ENCODE measurements at places on chromosomes 4 and X. TPM values are rescaled to one million over a fixed set of nuclear protein-coding genes. Genes with fewer than 3 reads are reported as not detected.

DNA sequence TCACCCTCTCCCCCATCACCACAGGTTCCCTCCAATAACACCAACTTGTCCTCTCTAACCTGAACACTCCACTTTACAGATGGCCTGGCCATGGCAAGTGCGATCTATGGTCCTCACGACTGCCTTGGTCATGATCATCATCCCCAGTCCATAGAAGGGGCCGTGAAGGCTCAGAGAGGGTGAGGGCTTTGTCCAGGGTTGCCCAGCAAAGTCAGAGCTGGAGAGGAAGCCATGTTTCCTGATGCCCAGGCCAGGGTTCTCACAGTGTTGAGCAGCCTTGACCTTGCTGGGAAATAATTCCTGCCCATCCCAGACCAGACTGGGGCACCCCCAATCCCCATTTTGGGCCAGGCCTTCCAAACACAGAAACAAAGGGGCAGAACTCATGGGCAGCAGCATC, 42.9 kb upstream of the MAN2B2 start:
- no peak for DNase-seq
- H3K4me1 ChIP-seq = no peaks in the 10 kb centered on the region
- H3K27ac ChIP-seq = no peak overlapping the region
- H3K4me3 ChIP-seq = no peak overlapping the region
- H3K36me3 ChIP-seq = no peaks in the 10 kb centered on the region
- H3K27me3 ChIP-seq = no peaks in the 10 kb centered on the region

GRCh38 chr4:93495346-93495745, 333.2 kb upstream of the ATOH1 start:
- H3K27me3 ChIP-seq = no peaks in the 10 kb centered on the region
- no peak for DNase-seq
- H3K36me3 ChIP-seq = no peaks in the 10 kb centered on the region
- no peak overlapping the region for H3K27ac ChIP-seq

- H3K27me3 ChIP-seq = peaks cover 4% of the 10 kb centered on the region
- no peak overlapping the region for H3K27ac ChIP-seq
- H3K4me3 ChIP-seq = no peak overlapping the region
- no peak for DNase-seq
- H3K36me3 ChIP-seq = no peaks in the 10 kb centered on the region
- H3K4me1 ChIP-seq = no peaks in the 10 kb centered on the region
Observed at GRCh38 chr4:3866813-3867129, 100.6 kb downstream of the ADRA2C start.

GRCh38 chr4:36164900-36165630, 79.2 kb downstream of the ARAP2 start:
- H3K36me3 ChIP-seq = no peaks in the 10 kb centered on the region
- no peak for DNase-seq
- H3K4me3 ChIP-seq = no peak overlapping the region
- no peaks in the 10 kb centered on the region for H3K27me3 ChIP-seq

GRCh38 chr4:122252584-122252983, 100.5 kb downstream of the BLTP1 start:
- no peak overlapping the region for H3K27ac ChIP-seq
- DNase-seq = no peak
- no peaks in the 10 kb centered on the region for H3K4me1 ChIP-seq

GRCh38 chrX:155070663-155070974, 317 bp downstream of the CMC4 start:
- H3K27ac ChIP-seq = peak overlapping the region; percentile 93
- DNase-seq = no peak
- H3K27me3 ChIP-seq = no peaks in the 10 kb centered on the region

GRCh38 chrX:67612231-67612630, 68.4 kb downstream of the AR start:
- DNase-seq = no peak
- no peak overlapping the region for H3K4me3 ChIP-seq
- no peaks in the 10 kb centered on the region for H3K4me1 ChIP-seq
- no peaks in the 10 kb centered on the region for H3K27me3 ChIP-seq
- no peak overlapping the region for H3K27ac ChIP-seq

DNA sequence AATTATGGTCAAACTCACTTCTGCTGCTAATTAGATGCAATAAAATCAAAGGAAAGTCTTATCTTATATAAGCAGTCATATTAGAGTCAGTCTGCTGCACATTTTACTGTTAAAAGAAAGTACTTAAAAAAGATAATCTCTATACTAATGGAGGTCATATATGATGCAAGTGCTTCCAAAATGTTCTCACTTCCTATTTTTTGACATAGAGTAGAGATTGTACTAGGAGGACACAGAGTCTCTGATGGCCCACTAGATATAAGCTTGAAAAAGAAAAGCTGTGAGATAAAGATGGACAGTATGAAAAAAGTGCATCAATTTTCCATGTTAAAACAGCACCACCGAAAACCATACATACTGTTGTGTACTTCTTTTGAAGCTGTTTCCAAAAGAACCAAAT, 196.9 kb downstream of the KLHL13 start:
- H3K4me1 ChIP-seq = no peaks in the 10 kb centered on the region
- no peaks in the 10 kb centered on the region for H3K36me3 ChIP-seq
- no peaks in the 10 kb centered on the region for H3K27me3 ChIP-seq

- DNase-seq = peak; percentile 27
- H3K4me3 ChIP-seq = no peak overlapping the region
- no peaks in the 10 kb centered on the region for H3K27me3 ChIP-seq
- no peak overlapping the region for H3K27ac ChIP-seq
- no peaks in the 10 kb centered on the region for H3K36me3 ChIP-seq
Observed at GRCh38 chr4:26075583-26075982, 161.6 kb downstream of the SMIM20 start.

DNA sequence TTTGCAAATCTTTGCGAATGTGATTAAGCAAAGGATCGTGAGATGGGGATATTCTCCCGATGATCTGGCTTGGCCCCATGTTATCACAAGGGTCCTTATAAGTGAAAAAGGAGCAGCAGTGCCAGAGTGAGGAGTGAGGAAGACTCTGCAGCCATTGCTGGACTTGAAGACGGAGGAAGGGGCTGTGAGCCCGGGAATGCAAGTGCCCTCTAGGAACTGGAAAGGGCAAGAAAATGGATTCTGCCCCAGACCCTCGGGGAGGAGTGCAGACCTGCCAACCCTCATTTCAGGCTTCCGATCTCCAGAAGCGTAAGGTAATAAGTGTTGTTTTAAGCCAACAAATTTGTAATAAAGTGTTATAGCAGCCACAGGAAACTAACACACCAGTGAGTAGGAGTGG, 76.3 kb downstream of the EVC start:
- H3K27me3 ChIP-seq = no peaks in the 10 kb centered on the region
- peak; percentile 42 for DNase-seq
- no peak overlapping the region for H3K4me3 ChIP-seq
- peaks cover 31% of the 10 kb centered on the region for H3K36me3 ChIP-seq
- no peak overlapping the region for H3K27ac ChIP-seq

DNA sequence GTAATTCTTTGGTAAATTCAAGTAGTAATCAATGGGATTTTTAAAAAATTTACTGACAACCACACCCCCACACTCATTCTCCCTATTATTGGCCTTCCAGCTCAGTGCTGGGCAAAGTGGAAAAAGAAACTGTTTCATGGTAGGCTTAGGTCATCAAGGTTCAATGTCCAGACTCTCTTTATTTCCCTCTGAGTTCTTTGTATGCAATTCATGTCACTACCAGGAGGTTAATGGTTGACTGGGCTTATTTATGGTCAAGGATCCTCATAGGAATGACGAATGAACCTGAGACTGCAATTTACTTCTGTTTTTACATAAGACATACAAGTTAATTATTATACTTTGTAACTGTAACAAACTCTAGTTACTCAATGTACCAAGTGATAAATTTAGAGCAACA, 403.2 kb downstream of the KLHL13 start:
- DNase-seq = no peak
- H3K36me3 ChIP-seq = no peaks in the 10 kb centered on the region
- no peak overlapping the region for H3K27ac ChIP-seq
- no peaks in the 10 kb centered on the region for H3K4me1 ChIP-seq
- no peak overlapping the region for H3K4me3 ChIP-seq

DNA sequence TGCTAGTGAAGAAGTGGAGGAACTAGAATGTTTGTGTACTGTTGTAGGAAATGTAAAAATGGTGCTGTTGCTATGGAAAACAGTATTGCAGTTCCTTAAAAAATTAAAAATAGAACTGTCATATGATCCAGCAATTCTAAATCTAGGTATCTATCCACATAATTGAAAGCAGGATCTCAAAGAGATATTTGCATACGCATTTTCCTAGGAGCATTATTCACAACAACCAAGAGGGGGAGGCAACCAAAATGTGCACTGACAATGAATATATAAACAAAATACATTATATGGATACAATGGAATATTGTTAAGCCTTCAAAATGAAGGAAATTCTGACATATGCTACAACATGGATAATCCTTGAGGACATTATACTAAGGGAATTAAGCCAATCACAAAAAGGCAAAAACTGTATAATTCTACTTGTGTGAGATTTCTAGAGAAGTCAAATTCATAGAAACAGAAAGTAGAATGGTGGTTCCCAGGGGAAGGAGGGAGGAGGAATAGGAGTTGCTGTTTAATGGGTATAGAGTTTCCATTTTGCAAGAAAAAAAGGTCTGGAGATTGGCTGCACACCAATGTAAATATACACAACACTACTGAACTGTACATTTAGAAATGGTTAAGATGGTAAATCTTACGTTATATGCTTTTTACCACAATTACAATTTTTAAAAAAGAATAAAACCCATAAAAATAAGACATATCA, 35.6 kb upstream of the KCNE5 start:
- H3K4me3 ChIP-seq = no peak overlapping the region
- H3K4me1 ChIP-seq = no peaks in the 10 kb centered on the region
- H3K36me3 ChIP-seq = peaks cover 15% of the 10 kb centered on the region
- no peaks in the 10 kb centered on the region for H3K27me3 ChIP-seq
- H3K27ac ChIP-seq = no peak overlapping the region
- DNase-seq = no peak

IL2RG gene
- total RNA-seq = 2.4 TPM
